ENCODE measurements at places on chromosomes 2 and 18. TPM values are rescaled to one million over a fixed set of nuclear protein-coding genes. Genes with fewer than 3 reads are reported as not detected.

GRCh38 chr2:229154381-229154780, 116.7 kb downstream of the PID1 start:
- no peak for DNase-seq

DNA sequence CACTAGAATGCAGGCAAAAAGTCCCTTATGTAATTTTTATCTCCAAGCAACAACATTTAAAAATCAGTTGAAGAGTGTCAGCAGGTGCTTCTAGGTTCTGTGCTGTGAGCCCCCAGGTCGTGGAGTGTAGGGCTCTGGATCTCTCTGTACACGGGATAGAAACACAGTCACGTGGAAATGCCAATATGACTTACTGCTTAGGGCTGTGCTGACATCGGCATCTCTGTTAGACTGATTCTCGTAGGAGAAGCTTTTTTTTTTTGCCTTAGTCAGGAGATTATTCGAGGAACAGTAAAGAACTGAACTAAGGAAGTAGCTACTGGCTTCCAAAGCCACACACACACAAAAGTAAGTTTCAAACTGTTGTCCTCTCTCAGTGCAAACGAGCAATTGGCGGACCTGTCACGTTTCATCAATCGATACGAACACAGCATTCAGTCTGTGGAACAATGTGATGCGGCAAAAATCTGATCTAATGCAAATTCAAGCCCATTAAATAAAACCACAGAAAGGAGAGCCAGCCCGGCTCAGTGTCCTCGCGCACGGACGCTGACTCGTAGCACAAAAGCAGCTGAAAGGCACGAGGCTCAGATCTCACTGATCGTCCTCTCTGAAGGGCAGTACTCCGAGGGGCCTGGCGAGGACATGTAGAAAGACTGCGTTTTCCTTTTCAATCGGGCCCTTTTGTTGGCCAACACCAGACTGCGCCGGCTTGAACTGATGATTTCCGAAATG, 41.5 kb downstream of the PRELID3A start:
- DNase-seq, result no peak

GRCh38 chr2:51813247-51813646, 781.3 kb upstream of the NRXN1 start:
- no peak for DNase-seq

- DNase-seq, result no peak
Measured at GRCh38 chr2:39141334-39142271, 20.8 kb upstream of the SOS1 start.

The SULT1C2 gene
- polyA plus RNA-seq, result 1.3 TPM

Measured in testis (tissue), 5 donors.